ENCODE measurements at places on chromosomes 16 and 17. TPM values are rescaled to one million over a fixed set of nuclear protein-coding genes. Genes with fewer than 3 reads are reported as not detected.

DNA sequence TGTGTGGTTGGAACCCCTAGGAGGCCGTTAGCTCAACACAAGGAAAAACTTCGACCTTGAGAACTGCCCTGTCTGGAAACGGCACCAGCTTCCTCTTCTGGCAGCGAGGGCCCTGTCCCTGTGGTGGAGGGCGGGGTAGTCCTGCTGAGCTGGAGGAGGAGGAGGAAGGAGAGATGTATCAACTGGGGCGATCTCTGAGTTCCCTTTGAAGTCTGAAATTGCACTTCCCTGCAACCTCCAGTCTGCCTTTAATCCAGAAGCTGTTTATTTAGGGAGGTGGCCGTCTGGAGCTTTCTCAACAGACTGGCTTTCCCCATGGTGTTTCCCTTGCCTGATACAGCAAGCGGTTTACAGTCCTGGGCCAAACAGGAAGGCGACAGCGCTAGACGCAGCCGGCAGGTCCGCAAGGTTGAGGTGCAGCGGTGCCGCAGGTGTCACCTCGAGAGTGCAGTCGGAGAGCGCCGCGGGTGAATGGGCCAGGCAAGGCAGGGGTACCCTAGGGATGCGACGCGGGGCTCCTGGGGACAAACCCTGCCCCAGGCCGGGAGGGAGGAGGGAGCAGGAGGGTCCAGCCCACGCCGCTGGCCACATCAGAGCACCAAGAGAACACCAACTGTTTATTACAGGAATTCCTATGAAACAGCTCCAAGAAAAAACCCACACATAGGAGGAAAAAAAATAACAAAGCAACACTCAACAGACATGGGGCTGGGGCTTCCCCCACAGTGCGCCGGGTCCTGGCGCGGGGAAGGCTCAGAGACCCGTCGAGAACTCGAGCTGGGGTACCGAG, 11.4 kb upstream of the MRPS23 start:
- DNase-seq, result peak; percentile 85

DNA sequence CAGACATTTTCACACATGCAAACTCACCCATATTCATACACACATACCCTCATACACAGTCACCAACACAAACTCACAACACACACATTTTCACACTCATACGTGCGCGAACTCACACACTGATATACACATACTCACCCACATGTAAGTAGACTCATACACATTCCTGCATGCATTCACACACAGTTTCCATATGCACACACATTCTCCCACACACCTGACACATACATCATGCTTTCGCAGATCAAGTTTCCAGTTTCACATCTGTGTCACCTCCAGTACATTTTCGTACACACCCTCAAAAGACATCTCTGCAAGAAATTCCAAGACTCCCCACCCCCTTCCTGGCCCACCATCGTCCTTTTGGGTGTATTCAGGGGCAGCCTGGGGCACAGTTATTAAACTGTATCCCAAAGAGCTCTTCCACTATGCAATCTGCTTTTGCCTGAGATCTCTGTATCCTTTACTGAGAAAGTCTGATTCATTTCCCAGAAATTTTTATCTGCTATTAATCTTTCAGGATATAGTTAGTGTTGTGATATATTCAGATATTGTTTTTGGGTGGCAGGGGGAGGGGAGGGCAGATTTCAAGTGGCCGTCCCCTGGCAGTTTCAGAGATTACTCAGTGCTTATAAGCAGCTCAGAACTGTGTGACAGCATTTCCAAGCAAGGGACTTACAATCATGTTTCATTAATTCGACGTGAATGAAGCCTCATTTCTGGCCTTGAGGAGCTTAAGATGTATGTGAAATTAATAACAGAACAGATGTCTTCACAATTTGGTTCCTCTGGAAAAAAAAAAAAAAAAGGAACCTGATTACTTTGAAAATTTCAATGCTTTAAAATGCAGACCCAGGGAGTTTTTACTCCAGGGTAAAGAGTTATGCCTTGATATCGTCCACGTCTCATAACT, 35.3 kb upstream of the MMP2 start:
- no peak for DNase-seq

GRCh38 chr17:610276-610675, 104.4 kb downstream of the VPS53 start:
- no peak for DNase-seq

GRCh38 chr16:50269061-50269705, 2.8 kb downstream of the ADCY7 start:
- no peak for DNase-seq

GRCh38 chr16:84138824-84139627, 6.0 kb downstream of the HSDL1 start:
- DNase-seq, result no peak

- DNase-seq, result no peak
These were observed 4.5 kb downstream of the TMEM114 start for GRCh38 chr16:8585857-8586256.

- no peak for DNase-seq
These were observed 975.7 kb upstream of the RBFOX1 start for GRCh38 chr16:6356911-6357310.

DNA sequence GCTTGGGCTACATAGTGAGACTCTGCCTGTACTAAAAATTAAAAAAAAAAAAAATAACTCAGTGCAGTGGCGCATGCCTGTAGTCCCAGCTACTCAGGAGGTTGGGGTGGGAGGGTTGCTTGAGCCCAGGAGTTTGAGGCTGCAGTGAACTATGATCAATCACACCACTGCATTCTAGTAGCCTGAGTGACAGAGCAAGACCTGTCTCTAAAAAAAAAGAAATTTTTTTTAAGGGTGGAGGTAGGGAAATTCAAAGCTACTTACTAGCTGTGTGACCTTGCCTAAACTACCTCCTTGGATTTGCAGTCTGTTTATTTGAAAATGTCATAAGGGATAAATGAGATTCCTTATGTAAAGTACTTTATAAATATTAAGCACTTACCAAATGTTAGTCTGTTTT, 3.4 kb upstream of the SMPD3 start:
- DNase-seq, result no peak

DNA sequence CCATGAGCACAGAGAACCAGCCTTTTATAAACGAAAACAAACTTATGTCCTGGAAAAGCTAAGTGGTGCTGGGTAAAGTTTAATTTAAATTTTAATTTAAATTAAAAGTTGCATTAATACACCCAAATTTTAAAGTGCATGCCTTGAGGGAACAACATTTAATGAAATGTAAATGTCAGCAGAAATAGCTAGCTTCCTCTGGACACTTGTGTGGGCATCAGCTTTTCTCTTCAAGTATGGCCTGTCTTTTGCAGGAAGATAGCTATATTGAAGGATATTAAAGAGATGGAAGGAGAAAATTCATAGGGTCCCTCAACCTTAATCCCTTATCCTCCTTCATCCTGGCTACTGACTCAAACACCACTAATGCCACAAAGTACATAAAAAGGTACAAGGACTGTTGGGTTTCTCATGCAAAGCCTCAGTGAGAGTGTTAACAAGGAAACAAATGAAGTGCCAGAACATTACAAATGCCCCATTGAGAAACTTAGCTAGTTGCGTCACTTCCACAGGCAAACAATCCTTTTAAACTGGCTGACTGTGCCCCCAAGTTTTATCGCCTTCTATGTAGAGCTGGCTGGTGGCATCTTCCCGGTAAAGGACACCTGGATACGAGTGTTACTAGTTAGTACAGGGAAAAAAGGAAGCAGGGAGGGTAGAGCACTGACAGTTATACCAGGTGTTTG, 14.1 kb downstream of the PHF12 start:
- DNase-seq, result no peak

- no peak for DNase-seq
These were observed 9.7 kb upstream of the HEXD start for GRCh38 chr17:82408288-82408937.

DNA sequence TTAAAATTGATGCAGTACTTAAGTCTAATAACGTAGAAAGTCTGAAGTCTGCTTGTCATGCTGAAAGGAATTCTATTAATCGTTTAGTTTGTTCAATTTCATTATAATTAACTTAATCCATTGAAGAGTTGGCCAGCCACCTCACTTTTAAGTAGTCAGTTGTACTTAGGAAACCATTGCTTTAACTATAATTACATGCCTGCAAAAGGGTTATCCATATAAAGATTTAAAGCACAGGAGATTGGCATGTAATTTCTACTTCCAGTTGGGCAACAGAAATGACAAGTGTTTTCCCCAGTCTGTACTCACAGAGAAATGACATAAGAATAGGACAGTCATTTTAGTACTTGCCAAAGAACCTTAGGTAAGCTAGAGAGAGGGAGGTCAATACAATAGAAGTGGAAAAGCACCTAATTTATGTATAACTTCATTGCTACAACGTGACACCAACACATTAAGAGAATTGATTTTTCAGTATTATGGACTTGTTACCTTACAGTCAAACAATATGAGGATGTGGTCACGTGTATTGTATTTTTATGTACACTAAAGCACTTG, 3.7 kb upstream of the USP32 start:
- DNase-seq, result no peak

DNA sequence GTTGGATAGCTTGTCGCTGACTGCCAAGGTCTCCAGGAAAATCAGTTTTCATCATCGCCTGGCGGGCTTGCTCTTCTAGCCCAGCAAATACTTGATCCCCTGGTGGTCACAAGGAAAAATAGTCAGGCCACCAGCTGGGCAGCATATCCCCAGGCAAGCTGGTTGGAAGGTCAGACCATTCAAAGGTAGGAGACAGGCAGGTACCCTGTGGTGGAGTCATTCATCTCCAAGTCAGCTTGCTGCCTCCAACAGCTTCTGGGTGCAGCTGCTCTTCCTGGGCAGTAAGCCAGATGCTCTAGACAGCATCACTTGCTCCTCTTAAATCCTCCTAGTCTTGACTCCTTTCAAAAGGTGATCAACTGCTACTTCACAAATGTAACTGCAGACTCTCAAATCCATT, 16.0 kb downstream of the ZNF821 start:
- DNase-seq, result no peak

DNA sequence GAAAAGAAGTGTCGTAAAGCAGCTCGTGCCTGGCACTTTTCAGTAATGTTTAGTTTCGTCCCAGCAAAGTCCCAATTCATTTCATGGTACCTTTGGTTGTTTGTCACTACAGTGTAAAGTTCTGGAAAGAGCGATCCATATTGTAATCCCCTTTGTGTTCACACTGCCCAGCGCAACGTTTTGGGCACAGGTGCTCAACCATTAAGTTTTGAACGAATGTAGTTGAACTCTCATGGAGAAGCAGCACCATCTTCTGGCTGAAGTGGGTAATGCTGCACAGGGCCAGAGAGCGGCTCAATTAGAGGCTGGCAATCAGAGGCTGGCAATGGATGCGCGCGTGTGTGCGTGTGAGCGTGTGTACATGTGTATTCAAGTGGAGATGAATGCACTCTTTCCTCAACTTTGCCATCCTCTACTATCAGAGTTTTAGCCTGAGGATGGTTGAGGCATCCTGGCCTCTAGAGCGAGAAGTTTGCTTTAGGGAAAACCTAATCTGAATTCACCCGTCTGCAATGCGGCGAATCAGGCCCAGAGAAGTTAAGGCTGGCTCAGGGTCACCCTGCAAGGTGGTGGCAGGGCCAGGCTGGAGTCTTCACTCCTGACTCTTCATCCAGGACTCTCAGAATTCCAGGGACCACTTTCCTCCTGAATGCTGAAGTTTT, 29.9 kb downstream of the DYNLL2 start:
- peak; percentile 80 for DNase-seq

DNA sequence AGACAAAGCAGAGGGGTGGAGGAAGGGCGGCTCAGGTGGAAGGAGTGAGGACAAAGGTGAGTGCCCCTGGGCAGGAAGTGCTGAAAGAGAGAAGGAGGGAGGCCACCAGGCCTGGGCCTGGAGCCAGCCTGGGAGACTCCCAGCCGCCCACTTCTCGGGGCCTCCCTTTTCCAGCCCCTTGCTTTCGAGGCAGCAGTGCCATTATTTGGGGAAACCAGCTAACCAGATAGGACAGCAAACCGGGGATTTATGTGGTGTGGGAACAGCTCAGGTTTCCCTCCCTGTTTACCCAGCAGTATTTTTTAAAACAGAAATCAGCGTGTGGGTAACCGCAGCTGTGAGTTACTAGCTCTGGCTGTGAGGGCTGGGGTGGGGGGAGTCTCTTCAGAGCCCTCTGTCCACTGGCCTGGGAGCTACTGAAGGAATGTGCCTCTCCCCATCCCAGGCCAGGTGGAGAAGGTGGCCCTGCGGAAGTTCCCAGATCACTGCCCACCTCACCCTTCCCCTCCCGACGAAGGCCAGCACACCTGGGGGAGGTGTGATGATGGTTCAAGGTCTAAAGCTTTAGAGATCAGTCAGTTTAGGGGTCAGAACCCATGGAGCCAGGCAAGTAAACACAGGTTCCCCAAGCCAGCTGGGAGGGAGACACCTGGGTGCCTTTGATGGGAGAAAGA, 8.4 kb upstream of the MEOX1 start:
- no peak for DNase-seq

- no peak for DNase-seq
These were observed 46.6 kb downstream of the MSI2 start for GRCh38 chr17:57302690-57303465.

DNA sequence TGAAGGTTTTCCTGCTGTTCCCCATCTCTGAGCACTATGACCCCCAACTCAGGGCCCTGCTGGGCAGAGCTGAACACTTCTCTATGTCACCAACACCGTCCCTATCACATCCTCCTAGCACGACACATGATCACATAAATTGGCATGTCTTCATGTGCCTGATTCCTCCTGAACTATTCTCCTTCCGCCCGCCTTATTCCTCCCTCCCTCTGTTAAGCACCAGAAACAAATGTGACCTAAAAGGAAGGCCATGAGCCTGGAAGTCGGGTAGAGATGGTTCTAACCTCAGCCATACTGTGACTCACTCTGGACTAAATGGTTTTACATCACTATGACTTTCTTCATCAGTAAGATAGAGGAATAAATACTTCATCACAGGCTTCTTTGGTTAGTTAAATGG, 80.8 kb upstream of the DYNLRB2 start:
- DNase-seq, result no peak

GRCh38 chr16:3971706-3972105, 91.2 kb upstream of the CREBBP start:
- DNase-seq, result no peak

GRCh38 chr16:8026450-8026849, 563.9 kb downstream of the TMEM114 start:
- no peak for DNase-seq

DNA sequence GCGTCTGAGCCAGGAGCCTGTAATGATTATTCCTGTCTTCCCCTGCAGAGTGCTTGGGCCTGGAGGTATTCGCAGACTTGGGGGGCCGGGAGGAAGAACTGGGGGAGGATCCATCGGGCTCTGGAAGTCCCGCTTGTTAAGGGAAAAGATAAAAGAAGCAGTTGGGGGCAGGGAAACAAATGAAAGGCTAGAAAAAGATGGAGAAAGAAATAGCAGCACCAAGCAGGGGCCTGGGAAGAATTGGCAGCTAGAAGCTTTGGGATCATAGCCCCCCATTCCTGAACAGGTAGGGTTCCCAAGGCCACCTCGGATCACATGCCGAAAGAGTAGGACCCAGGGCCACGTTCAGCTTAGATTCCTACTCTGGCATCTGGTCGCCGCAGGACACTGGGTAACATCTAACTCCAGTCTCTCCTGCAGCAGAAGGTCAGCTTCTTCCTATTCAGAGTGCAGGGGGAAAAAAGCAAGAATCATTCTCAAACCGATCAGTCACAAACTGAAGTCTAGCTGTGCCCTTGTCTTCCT, 23.6 kb downstream of the ADAM11 start:
- no peak for DNase-seq

Gene TBC1D3I
- total RNA-seq, result not detected

Gene RGS9
- 2.8 TPM for total RNA-seq

Gene RNU2-1
- total RNA-seq, result 5,263 TPM

Gene HOXB9
- not detected for total RNA-seq

Gene MAP2K3
- total RNA-seq, result 37.7 TPM

Gene DPEP1
- not detected for total RNA-seq

Gene FUS
- total RNA-seq, result 86.8 TPM

Gene FNDC8
- total RNA-seq, result not detected

Gene ASPHD1
- 0.19 TPM for total RNA-seq

Gene TMED6
- not detected for total RNA-seq

Gene MPV17L
- total RNA-seq, result 5.2 TPM

Gene KRT33B
- total RNA-seq, result not detected

Gene PERCC1
- 0.35 TPM for total RNA-seq

Gene CD300LB
- total RNA-seq, result 0.19 TPM

Measured in Right ventricle myocardium inferior (tissue), 1 donor.